SIG-M5 (cell line): ENCODE measurements at places on chromosomes 5 and 9.

GRCh38 chr9:7369384-7369821 lies 430.2 kb downstream of the DMAC1 start:
- DNase-seq, result no peak

GRCh38 chr5:96984506-96985192 lies 48.8 kb downstream of the LNPEP start:
- DNase-seq, result no peak

DNA sequence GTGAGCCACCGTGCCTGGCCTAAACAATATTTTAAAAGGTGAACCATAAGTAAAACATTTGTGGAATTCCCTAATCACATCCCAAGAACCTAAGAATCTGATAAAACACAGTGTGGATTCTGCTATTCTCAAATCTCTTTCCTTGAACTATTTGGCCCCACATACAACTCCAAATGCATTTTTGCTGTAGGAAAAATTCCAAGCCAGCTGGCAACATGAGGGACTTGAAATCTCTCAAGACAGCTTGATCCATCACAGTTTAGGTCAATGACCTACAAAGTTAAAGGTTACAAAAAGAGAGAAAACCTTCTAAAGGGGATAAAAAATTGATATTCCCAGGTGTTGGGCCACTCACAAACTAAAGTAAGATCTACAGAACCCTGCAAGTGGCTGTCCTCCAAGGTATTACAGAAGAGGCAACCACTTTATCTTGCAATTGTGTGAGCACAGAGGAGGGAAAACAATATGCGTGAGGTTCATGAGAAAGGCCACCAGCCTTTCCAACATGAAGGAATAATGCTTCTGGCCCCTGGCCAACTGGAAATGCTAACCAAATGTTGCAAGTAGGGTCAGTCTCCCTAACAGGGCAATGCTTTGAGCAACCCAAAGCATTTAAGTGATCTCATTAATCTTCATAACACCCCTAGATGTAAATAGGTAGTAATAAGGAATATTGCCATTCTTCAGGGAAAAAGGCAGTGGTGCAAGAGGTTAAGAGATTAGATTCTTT lies 221.4 kb downstream of the SEMA5A start:
- no peak for DNase-seq

DNA sequence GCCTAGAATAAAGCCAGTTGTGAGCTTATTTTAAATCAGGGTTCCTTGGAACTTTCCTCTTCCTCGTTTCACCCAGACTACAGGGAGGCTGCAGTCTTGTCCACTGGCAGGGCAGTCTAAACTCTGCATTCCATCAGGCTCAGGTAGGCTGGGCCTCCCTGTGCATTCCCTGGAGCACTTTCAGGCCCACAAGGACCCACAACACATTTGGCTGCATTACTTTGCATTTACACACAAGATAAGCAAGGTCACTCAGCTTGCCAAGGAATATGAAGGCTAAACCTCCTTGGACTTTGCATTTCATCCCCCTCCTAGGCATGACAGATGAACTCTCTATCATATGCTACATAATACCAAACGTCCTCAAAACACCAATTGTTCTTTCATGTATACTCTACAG lies 104.2 kb downstream of the MARCHF3 start:
- DNase-seq, result no peak

DNA sequence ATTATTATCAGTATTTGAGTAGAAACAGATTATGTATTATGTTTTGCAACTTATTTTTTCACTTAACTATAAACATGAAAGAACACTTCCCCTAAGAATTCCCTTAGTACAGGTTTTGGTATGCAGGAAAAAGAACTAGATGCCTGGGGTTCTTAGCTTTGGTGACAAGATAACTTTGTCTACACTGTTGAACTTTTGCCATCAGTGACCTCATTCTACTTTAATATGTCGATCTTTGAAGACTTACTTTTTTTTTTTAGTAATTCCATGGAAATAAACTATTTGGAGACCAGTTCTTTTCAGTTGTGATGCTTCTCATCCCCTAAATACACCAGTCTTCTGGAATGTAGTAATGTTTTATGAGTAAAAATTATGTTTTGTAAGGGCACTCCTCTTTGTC lies 34.3 kb downstream of the ZNF462 start:
- no peak for DNase-seq

DNA sequence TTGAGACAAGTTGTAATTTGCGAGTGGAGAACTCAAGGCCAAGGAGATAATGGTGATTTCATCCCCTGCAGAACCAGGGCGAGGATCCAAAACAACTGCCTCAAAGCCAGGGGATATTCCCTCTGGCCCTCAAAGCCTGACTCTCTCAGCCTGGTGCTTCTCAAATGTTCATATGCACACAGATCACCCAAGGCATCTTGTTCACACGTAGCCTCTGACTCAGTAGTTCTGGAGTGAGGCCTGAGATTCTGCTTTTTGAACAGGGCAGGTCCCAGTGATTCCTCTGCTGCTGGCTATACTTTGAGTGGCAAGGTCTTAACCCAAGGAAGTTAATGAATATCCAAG lies 30.2 kb upstream of the WWC1 start:
- no peak for DNase-seq

GRCh38 chr9:86434039-86434726 lies 80.0 kb upstream of the TUT7 start:
- DNase-seq, result no peak

DNA sequence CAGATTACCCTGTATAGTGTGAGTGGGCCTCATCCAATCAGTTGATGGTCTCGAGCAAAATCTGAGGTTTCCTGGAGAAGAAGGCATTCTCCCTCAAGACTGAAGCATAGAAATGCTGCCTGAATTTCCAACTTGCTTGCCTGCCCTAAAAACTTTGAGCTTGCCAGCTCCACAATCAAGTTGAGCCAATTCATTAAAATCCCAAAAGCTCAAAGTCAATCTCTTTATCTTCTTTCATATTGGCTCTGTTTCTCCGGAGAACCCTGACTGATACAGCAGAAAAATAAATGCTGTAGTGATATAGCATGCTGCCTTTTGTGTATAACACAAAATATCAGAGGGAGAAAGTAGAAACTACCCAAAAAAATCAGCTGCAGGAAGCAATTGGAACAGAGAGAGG lies 72.5 kb upstream of the NMUR2 start:
- no peak for DNase-seq
